ENCODE measurements at places on chromosomes 2 and 18. TPM values are rescaled to one million over a fixed set of nuclear protein-coding genes. Genes with fewer than 3 reads are reported as not detected.

Gene AQP12A
- not detected for total RNA-seq

Gene STARD6
- total RNA-seq, result not detected

Gene MARCHF4
- not detected for total RNA-seq

Gene CYS1
- total RNA-seq, result 22.4 TPM

Gene GORASP2
- total RNA-seq, result 38.9 TPM

Gene MEIS1
- total RNA-seq, result 305 TPM

Gene CEP76
- total RNA-seq, result 8.3 TPM

Gene ACP1
- total RNA-seq, result 115 TPM

Gene DPYSL5
- total RNA-seq, result not detected

Gene CCDC85A
- total RNA-seq, result 6.4 TPM

Gene MOB1A
- 129 TPM for total RNA-seq

Gene CFAP210
- total RNA-seq, result not detected

Gene POMC
- 24.4 TPM for total RNA-seq

Gene RNF152
- total RNA-seq, result 9.0 TPM

Gene KCNG3
- total RNA-seq, result not detected

Gene COL4A3
- total RNA-seq, result 5.3 TPM

Gene SCRN3
- 22.2 TPM for total RNA-seq

Gene SMAD2
- 76.5 TPM for total RNA-seq

Gene CRYBA2
- total RNA-seq, result not detected

Gene MAPRE2
- total RNA-seq, result 22.9 TPM

Gene PPP1R1C
- not detected for total RNA-seq

Gene CIB4
- total RNA-seq, result not detected

Gene MYO7B
- not detected for total RNA-seq
